ENCODE measurements at places on chromosomes 11 and 22.

- H3K4me1 ChIP-seq: peaks cover 55% of the 10 kb centered on the region
- no peaks in the 10 kb centered on the region for H3K27me3 ChIP-seq
- H3K4me3 ChIP-seq: no peak overlapping the region
- H3K36me3 ChIP-seq: no peaks in the 10 kb centered on the region
- H3K27ac ChIP-seq: no peak overlapping the region
Observed at GRCh38 chr11:12806113-12806512, 131.9 kb downstream of the TEAD1 start.

DNA sequence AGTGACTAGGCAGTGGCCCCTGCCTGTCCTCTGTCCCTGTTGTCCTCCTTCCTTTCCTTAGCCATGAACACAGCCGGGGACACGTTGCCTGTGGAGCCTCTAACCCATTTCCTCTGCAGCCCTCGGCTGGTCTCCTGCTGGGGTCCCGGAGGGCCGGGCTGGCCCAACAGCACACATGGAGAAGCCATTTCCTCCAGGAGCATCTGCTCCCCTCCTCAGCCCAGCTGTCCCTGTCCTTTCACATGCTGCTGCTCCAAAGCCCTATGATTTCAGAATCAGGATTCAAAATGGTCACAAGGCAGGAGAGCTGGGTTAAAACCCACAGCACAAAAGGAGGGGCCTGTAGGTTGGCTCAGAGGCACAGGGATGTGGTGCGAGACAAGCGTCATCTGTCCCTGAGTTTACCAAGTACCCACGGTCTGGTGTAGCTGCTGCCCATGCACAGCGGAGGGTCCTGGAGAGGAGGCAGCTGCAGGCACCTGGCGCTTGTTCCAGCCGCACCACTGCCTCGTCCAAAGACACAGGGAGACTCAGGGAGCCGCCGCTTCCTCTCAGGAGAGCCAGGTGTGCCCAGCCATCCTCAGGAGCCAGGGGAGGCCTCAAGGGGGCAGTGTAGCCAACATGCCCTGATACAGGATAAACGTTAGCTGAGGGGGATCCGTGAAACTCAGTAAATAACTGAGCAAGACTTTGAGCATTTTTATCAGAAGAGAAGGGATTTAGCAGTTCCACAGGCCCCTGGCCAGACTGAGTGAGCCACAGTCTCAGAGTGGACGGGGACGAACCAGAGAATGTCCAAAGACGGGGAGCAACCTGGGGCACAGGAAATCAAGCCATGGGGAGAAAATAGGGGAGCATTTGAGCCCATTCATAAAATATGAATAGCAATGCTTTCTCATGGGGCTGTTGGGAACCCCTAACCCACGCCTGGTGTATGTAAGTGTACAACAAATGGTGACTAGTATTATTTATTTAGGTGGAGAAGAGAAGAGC, 3.9 kb upstream of the VSIG10L2 start:
- H3K27me3 ChIP-seq: peaks cover 2% of the 10 kb centered on the region
- H3K4me3 ChIP-seq: no peak overlapping the region
- no peak for DNase-seq
- H3K36me3 ChIP-seq: no peaks in the 10 kb centered on the region

DNA sequence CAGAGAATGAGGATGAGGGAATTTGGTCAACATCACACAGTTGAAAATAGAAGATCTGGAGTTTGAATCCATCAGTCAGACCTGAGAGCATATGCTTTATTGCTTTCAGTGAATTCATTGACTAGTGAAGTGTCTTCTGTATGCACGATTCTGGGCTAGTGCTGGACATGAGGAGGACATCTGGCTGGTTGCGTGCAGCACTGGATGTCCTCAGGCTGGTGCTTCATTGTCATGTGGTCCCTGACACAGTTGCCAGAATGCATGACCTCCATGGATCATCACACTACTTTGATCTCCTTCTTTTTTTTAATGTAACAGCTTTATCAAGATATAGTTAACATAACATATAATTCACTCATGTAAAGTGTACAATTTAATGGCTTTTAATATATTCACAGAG, 44.5 kb upstream of the MMP7 start:
- H3K36me3 ChIP-seq: no peaks in the 10 kb centered on the region

- H3K4me1 ChIP-seq: no peaks in the 10 kb centered on the region
- H3K27me3 ChIP-seq: peaks cover 8% of the 10 kb centered on the region
- no peak overlapping the region for H3K4me3 ChIP-seq
- no peaks in the 10 kb centered on the region for H3K36me3 ChIP-seq
Observed at GRCh38 chr11:1912289-1912878, 7.1 kb upstream of the TNNT3 start.

DNA sequence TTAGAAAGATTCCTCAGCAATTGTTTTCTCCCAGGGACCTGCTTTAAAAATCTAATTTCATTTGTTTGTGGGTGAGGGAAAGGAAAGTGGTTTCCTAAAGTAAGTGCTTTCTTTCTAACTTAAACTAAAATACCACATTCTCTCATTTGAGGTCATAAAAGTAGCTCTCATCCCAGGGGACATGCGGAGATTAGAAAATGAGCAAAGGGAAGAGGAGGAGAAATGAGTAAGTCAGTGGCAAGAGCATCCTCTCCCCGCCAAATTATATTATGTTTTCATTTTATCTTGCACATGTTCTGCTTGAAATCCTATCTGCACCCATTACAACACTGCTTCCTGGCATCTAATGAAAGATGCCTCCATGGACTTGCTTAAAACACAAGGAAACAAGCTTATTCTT, 191.4 kb downstream of the ARHGAP42 start:
- no peaks in the 10 kb centered on the region for H3K27me3 ChIP-seq
- DNase-seq: peak; percentile 56
- no peak overlapping the region for H3K4me3 ChIP-seq
- H3K4me1 ChIP-seq: peaks cover 30% of the 10 kb centered on the region
- H3K36me3 ChIP-seq: no peaks in the 10 kb centered on the region
- H3K27ac ChIP-seq: peak overlapping the region; percentile 98

Measured in astrocyte (in vitro differentiated cells and primary cell).